NCI-H2081 treated with DMSO at 0.1 percent for 48 hours (cell line): ENCODE measurements at places on chromosomes 1 and 21.
A peak's percentile ranks its signal among the peaks of the same experiment; 100 is the strongest.

GRCh38 chr21:31426235-31426797 lies 82.3 kb upstream of the TIAM1 start:
- no peak for DNase-seq

DNA sequence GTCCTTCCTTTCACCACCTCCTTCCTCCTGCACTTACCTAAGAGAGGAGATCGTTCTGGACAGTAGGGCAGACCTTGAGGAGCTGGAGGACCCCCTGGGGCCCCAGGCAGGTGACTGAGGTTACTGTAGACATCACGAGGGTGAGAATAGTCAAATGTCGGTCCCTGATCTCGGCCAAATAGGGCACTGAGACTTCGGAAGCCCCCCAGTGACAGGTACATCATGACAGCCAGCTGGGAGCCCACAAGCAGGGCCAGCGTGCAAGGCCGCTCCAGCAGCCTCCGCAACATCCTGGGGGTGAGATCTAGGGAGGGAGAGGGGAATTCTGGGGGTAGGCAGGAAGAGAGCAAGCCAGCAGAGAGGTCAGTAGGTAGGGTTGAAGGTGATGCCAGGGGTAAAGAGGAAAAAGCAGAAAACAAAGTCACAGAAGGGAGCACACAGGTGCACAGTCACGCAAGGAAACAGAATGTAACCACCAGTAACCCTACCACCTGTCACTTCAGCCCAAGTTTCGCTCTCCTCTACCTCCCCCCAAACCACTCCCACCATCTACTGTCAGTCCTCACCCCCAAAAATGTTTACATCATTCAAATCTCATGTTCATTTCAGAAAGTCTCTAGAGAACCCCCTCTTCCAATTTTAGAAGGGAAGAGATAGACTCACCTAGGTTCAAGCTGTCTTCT lies 1.4 kb downstream of the B4GALT3 start:
- no peak for DNase-seq

DNA sequence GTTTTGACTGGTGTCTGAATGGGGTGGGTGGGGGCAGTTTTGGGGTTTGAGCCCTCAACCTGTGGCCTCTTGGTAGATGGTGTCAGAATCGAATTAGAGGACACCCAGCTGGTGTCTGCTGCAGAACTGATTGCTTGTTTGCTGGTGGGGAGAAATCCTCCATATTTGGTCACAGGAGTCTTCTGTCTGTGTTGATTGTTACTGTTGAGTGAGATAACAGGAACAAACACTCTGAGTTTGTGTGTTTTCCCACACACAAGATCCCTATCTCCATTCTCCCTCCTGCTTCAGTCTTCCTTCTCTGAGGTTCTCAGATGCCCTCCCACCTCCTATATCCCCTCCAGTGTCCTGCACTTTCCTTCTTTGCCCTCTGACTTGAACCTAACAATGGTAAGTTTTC lies 19.1 kb upstream of the CGN start:
- DNase-seq = no peak

DNA sequence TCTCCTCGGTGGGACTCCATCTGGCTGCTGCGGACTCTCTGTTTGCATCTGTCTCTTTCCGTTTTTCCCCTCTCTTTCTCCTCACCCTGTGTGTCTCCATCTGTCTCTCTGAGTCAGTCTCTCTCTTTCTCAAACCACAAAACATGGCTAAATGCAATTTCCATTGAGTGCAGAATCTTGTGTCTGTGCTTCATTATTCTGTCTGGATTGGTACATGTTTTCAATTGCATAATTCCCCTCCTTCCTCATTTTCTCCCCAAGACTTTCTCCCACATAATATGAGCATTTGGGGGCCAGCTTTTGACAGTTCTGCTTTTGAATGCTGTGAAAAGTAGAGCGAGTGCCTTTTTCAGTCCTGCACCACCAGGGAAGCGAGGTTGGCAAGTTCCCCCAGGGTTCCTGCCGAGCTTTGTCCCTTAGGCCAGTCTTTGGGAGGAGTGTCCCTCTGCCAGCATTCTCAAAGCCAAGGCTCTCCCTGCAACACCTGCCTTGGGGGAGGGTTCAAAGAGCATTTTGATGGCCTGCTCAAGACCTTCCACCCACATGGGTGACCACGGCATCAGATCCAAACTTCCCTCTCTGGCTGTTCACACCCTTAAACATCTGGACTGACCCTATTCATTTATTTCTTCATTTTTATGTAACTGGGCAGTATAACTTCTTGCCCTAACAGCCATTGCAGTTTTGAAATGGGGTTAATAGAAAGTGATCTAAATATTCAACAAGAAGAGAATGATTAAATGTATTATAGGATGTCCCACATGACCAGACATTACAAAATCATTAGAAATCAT lies 32.8 kb upstream of the SCMH1 start:
- no peak for DNase-seq

DNA sequence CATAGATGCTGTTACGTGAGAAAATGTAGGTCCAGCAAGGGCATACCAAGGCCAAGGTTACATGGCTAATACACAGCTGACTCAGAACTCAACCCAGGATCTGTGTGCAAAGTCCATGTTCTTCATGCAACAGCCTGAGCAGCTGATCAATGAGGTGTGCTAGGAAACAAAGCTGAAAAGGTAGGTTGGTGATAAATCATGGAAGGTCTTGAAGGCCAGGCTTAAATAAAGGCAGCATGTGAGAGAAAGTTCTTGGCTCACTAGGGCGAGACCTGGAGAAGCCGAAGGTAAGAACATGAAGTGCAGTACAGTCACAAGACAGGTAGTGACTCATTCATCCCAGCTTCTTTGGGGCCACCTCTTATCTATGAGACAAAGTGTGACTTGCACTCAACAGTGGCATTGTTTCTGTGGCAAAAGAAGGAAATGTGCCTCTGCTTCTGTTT lies 33.4 kb downstream of the TLR5 start:
- no peak for DNase-seq

DNA sequence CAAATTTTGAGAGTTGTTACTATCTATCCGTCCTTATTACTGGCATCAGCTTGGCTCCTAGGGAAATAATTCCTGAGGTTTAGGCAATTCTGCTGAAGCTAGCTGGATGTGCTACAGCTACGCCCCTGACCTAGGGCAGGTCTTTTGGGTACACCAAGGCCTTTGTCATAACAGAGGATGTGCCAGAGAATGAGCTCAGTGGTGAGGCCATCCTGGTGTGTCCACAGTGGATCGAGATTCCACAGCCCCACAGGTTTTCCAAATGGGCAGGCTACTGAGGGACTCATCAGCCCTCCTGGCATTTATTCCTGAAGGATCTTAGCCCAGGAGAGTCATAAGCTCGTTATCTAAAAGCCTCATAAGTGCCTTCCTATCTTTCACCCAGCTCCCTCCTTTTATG lies 475.2 kb upstream of the USP24 start:
- no peak for DNase-seq

- no peak for DNase-seq
Measured at GRCh38 chr1:109620401-109620791, 759 bp downstream of the AMPD2 start.

GRCh38 chr1:63547621-63548294 lies 24.4 kb downstream of the EFCAB7 start:
- no peak for DNase-seq

DNA sequence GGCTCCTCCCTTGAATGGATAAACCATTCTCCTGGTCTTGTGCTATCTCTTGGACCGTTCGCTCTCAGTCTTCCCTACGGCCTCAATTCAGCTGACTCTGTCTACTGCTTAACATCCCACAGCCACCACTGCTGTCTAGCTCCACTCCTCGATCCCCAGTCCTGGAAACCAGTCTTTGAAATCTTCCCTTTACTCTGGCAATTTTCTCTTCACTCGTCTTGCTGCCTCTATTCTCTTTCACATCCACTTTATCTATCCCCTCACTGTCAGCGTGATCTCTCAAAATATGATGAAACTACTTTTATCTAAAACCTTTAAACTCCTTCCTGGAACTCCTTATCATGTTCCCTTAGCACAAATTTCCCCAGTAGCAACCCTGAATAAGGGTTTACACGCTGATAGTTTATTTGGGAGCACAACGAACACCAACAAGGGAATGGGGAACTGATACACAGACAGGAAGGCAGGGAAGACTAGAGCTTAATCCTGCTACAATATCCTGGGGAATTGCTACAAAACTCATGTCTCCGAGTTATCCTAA lies 131.6 kb upstream of the SAMSN1 start:
- DNase-seq = no peak

DNA sequence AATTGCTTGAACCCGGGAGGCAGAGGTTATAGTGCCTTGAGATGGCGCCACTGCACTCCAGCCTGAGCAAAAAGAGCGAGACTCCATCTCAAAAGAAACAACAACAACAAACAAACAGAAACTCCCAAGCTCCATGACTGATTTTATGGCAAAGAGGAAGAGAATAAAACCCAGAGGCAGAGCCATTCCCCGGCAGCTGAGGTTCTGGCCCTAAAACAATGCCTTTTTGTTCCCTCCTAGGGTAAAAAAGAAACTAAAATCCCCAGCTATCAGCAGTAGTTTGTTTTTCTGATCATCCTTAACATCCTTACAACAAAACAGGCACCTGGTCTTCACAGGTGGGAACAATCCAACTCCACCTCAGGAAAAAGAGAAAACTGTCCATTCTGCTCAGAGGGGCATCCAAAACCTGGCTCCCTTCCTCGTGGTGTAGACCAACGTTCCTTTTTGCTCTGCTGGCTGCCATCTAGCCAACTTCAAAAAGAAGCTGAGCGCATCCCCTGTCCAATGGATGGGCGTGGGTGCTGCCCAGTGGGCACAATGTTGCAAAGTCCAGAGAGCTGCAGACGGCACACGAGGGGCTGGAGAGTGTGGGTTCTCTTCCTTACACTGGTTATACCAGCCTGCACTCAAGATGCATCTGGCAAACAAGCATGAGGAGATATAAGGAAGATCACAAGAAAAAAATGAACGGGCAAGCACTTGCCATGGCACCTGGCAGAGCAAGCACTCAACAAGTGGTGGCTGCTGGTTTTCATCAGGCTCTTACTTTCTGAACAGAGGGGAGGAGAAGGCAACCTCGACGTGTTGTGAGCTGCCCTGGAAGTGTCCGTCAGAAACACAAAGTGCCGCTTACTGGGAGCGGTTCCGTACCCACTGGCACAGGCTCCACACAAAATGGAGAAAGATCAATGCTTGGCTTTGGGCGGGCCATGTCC lies 54.7 kb downstream of the SLC66A1 start:
- DNase-seq = no peak

DNA sequence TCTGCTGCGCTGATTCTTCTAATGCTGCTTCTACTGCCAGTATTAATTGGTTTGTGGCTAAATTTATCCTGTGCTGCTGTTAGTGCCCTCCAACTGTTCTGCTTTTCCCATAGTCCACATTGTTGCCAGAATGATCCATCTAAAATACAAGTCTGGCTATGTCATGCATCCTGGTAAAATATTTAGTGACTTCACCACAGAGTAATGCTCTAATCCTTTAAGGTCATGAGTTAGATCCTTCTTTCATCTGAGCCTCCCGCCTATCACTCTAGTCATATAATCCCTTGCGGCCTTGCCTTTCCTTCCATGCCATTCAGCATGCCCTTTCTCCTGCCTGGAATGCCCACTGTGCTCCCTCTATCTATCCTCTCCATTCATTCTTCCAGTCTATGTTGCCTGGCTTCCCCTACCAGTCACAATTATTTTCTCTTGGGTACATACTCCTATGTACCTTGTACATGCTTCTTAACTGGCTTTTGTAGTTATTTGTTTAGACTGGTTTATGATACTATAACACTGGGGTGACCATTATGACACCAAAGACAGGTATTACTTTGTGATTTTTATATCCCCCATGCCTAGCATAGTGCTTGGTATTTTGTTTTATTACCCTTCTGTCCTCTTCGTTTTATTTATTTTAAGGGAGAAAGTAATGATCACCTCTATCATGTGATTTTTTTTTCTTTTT lies 144.0 kb downstream of the MAGI3 start:
- DNase-seq = no peak

GRCh38 chr21:34337741-34338140 lies 26.1 kb upstream of the KCNE2 start:
- no peak for DNase-seq

DNA sequence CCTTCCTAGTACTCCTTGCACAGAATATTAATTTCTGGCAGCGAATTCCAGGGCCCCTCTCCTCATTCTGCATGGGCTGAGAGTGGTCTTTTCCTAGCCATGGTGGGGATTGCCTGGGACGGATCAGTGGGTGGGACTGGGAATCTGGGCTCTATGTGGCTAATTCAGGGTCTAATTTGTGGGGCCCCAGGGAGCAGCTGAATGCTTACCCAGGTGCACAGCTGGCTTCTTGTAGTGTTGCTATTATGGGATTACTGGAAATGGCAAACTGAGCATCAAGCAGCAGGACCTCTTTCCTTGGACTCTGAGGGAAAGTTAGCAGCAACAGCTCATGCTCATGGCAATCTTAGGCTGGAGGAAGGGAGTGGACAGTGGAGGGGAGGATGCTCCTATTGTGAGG lies 187.1 kb upstream of the CACNA1E start:
- DNase-seq = no peak

GRCh38 chr1:171973421-171973820 lies 132.1 kb downstream of the DNM3 start:
- no peak for DNase-seq

GRCh38 chr1:227445092-227445674 lies 118.2 kb upstream of the ZNF678 start:
- no peak for DNase-seq

- no peak for DNase-seq
Measured at GRCh38 chr1:91764471-91765115, 121.4 kb downstream of the TGFBR3 start.

DNA sequence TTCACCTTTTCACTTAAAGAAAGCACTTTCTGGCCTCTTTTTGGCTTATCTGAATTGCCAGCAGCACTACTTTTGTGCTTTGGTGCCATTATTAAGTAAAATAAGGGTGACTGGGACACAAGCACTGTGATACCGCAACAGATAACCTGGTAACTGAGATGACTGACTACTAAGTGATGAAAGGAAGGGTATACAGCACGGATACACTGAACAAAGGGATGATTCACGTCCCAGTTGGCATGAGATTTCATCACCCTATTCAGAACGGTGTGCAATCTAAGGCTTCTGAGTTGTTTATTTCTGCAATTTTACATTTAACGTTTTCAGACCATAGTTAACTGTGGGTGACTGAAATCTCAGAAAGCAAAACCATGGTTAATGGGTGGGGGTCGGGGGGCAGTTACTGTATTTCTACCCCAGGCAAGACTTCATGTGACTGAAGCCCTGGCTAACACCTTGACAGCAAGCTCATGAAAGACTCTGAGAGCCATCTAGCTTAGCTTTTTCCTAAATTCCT lies 102.8 kb downstream of the CLIC6 start:
- DNase-seq = no peak

GRCh38 chr1:34128186-34128889 lies 36.7 kb downstream of the CSMD2 start:
- no peak for DNase-seq

- DNase-seq = peak; percentile 60
Measured at GRCh38 chr1:209850342-209850979, 22.7 kb downstream of the UTP25 start.

GRCh38 chr1:29682919-29683295 lies 446.6 kb downstream of the PTPRU start:
- peak; percentile 57 for DNase-seq

GRCh38 chr1:106584676-106585075 lies 471.8 kb upstream of the PRMT6 start:
- no peak for DNase-seq
